ENCODE measurements at places on chromosomes 1 and 21. TPM values are rescaled to one million over a fixed set of nuclear protein-coding genes. Genes with fewer than 3 reads are reported as not detected.

DNA sequence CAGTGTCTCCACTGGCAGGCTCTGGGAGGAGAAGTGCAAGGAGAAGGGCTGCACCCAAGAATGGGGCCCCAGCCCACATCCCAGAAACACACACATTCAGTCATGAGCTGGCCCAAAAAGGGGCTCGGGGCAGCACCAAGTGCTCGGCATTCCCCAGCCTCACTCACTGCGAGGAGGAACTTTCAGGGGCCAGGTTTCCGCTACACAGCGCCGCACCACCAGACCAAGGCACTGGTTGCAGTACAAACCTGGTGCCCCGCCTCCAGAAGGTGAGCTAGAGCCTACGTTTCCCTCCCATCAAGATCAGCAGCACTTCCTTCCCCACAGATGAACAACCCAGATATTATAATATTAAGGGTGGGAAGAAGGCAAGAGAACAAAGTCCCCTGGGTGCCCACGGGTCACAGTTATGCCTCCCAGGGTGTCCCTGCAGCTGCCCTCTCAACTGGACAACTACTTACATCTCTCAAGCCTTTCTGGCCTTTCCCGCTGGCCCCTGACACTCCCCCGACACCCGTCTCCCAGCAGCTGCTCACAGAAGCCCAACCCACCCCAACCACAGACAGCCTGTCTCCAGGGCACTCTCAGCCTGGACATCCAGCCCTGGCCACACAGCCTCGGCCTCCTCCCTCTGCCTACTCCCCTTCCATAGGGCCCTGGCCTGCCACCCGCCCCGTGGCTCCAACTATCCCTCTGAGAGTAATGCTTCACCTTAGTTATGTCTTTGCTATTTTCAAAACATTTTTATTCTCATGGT, 3.8 kb downstream of the PBXIP1 start:
- H3K36me3 ChIP-seq = peaks cover 15% of the 10 kb centered on the region
- peak; percentile 87 for DNase-seq
- peak overlapping the region; percentile 97 for H3K27ac ChIP-seq

DNA sequence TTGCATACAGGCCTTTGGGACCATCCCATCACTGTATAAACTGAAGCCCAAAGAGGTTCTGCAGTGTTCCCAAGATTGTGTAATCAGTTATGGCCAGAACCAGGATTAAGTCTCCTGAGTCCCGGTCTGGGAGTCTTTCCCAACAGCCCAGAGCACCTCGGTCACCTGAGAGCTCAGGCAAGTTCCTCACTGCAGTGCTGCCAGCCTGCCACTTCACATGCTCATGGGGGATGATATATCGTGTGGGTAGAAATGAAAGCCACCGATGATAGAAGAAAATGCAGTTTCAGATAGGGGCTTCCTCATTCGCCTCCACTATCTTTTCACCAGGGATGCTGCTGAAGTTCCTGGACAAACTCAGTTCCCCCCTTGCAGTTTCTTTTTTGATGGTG, 30.4 kb downstream of the FHAD1 start:
- H3K27me3 ChIP-seq = peaks cover 18% of the 10 kb centered on the region
- peaks cover 2% of the 10 kb centered on the region for H3K4me1 ChIP-seq
- no peak overlapping the region for H3K4me3 ChIP-seq
- H3K27ac ChIP-seq = no peak overlapping the region
- no peak for DNase-seq
- no peaks in the 10 kb centered on the region for H3K36me3 ChIP-seq

GRCh38 chr1:239872626-239873025, 219.1 kb upstream of the FMN2 start:
- H3K4me1 ChIP-seq = no peaks in the 10 kb centered on the region
- H3K27me3 ChIP-seq = no peaks in the 10 kb centered on the region
- H3K36me3 ChIP-seq = no peaks in the 10 kb centered on the region
- H3K27ac ChIP-seq = no peak overlapping the region
- no peak for DNase-seq
- no peak overlapping the region for H3K4me3 ChIP-seq

- H3K4me1 ChIP-seq = no peaks in the 10 kb centered on the region
- H3K27ac ChIP-seq = no peak overlapping the region
- no peak for DNase-seq
- no peaks in the 10 kb centered on the region for H3K27me3 ChIP-seq
Observed at GRCh38 chr1:216898801-216899200, 175.6 kb upstream of the ESRRG start.

LGR6 gene
- 0.10 TPM for total RNA-seq

GRCh38 chr1:40712405-40712944, 21.0 kb downstream of the NFYC start:
- no peak overlapping the region for H3K27ac ChIP-seq
- no peak for DNase-seq
- H3K4me1 ChIP-seq = peaks cover 66% of the 10 kb centered on the region
- H3K27me3 ChIP-seq = no peaks in the 10 kb centered on the region

GRCh38 chr1:230567221-230567575, 75.1 kb upstream of the COG2 start:
- H3K4me1 ChIP-seq = peaks cover 9% of the 10 kb centered on the region
- H3K4me3 ChIP-seq = no peak overlapping the region
- H3K27ac ChIP-seq = no peak overlapping the region

DNA sequence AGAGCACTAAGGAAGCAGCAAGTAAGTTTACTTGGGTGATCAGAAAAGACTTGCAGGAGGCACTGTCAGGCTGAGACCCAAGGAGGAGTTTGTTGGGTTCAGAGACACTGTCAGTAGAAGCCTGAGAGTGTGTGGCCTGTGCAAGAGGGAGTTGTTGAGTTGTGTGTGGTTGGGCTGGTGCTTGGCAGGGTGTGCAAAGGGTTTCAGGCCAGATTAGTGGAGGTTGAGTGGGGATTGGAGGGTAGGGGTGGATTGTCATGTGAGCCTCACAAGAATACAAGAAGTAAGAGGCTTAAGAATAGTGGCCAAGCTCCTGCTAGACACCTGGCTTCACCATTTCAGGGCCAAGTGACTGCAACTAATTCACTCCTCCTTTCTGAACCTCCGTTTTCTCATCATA, 8.9 kb upstream of the KIF21B start:
- no peak for DNase-seq
- H3K27me3 ChIP-seq = no peaks in the 10 kb centered on the region
- H3K36me3 ChIP-seq = no peaks in the 10 kb centered on the region
- no peak overlapping the region for H3K4me3 ChIP-seq

- no peaks in the 10 kb centered on the region for H3K36me3 ChIP-seq
- H3K4me1 ChIP-seq = peaks cover 3% of the 10 kb centered on the region
- no peak overlapping the region for H3K4me3 ChIP-seq
- H3K27ac ChIP-seq = no peak overlapping the region
- H3K27me3 ChIP-seq = peaks cover 8% of the 10 kb centered on the region
Observed at GRCh38 chr1:209585197-209585596, 1.7 kb downstream of the CAMK1G start.

MAN1C1 gene
- total RNA-seq = 4.8 TPM

DNA sequence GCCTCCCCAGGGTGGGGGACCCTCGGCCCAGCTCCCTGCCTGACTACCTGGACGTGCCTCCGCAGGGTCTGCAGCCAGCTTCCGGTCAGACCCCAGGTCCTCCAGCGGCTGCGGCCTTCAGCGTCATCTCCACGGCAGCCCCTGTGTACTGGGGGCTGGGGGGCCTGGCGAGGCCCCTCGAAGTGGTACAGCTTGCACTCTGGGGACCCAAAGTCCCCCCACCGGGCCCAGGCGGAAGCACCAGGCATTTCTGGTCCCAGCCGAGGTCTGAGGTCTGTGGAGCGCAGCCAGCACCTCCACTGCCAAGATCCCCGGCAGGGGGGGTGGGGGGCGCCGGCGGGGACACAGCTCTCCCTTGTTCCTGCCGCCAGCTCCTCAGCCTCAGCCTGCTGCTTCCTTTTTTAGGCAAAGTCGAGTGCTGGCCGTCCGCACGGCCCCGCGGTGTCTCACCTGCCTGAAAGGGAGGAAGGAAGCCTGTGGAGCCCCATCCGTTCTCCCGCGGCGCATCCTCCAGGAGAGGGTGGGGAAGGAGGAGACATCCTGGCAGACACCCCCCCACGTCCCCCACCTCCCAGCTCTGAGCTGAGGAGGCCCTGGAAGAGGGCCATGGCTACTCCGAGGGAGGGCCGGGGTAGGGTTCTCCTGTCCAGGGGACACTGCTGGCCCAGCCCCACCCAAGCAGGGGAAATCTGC, 1.2 kb upstream of the VWA1 start:
- H3K27me3 ChIP-seq = peaks cover 31% of the 10 kb centered on the region
- H3K36me3 ChIP-seq = no peaks in the 10 kb centered on the region
- H3K27ac ChIP-seq = no peak overlapping the region
- DNase-seq = no peak

GRCh38 chr1:201248721-201249559, 34.4 kb upstream of the PKP1 start:
- DNase-seq = no peak
- H3K36me3 ChIP-seq = no peaks in the 10 kb centered on the region
- H3K27ac ChIP-seq = no peak overlapping the region
- peaks cover 8% of the 10 kb centered on the region for H3K27me3 ChIP-seq

DNA sequence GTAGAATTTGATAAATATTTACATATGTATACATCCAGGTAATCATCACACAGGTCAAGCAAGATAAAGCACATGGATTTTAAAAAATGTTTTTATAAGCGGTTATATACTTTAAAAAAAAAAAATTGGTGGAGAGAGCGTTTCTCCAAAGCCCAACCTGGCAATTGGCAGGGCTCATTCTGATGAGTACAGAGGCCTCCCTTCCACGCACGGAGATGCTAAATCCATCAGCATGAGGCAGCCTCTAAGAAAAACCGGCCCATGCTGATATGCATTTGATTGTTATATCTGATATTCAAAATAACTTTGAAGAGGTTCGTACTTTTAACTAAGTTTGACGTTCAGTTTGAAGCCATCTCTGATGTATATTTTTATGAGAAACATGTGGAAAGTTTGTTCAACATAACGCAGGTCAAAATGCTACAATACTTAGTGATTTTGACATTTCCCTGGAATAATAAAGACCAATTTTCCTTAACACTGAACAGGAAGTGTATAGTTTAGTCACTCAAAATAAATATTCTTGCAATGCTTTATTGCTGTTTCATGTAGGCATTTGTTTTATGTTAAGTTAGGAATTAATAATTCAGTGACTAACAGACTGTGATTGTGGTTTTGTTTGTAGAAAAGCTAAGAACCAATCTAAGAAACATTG, 151.7 kb downstream of the NR5A2 start:
- H3K4me3 ChIP-seq = no peak overlapping the region
- H3K27ac ChIP-seq = no peak overlapping the region
- H3K36me3 ChIP-seq = no peaks in the 10 kb centered on the region
- no peak for DNase-seq
- peaks cover 15% of the 10 kb centered on the region for H3K27me3 ChIP-seq
- H3K4me1 ChIP-seq = peaks cover 2% of the 10 kb centered on the region

GRCh38 chr1:224438989-224439388, 4.4 kb upstream of the WDR26 start:
- DNase-seq = no peak
- no peak overlapping the region for H3K27ac ChIP-seq
- H3K27me3 ChIP-seq = no peaks in the 10 kb centered on the region

ZNF697 gene
- total RNA-seq = 0.68 TPM

DNA sequence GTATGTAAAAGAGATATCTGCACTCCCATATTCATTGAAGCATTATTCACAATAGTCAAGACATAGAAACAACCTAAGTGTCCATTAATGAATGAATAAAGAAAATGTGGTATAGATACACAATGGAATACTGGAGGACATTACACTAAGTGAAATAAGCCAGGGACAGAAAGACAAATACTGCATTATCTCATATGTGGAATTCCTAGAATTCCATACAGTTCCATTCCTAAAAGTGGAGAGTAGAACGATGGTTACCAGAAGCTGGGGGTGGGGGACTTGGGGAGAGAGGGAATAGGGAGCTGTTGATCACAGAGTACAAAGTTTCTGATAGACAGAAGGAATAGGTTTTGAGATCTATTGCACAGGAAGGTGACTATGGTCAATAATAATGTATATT, 7.4 kb downstream of the TMED5 start:
- H3K36me3 ChIP-seq = peaks cover 36% of the 10 kb centered on the region
- no peaks in the 10 kb centered on the region for H3K27me3 ChIP-seq
- no peak overlapping the region for H3K4me3 ChIP-seq
- H3K4me1 ChIP-seq = peaks cover 69% of the 10 kb centered on the region

GRCh38 chr21:33937931-33938339, 22.3 kb upstream of the ATP5PO start:
- peaks cover 76% of the 10 kb centered on the region for H3K4me1 ChIP-seq
- no peaks in the 10 kb centered on the region for H3K27me3 ChIP-seq
- H3K36me3 ChIP-seq = peaks cover 11% of the 10 kb centered on the region
- H3K4me3 ChIP-seq = peak overlapping the region; percentile 22

IFI44L gene
- 38.3 TPM for total RNA-seq

PLEKHG5 gene
- total RNA-seq = 2.2 TPM

- H3K4me3 ChIP-seq = peak overlapping the region; percentile 66
- peak; percentile 93 for DNase-seq
- peaks cover 19% of the 10 kb centered on the region for H3K27me3 ChIP-seq
- H3K4me1 ChIP-seq = peaks cover 50% of the 10 kb centered on the region
- no peaks in the 10 kb centered on the region for H3K36me3 ChIP-seq
Observed at GRCh38 chr1:38559446-38560165, 300.0 kb downstream of the RRAGC start.

GRCh38 chr1:70896224-70896623, 151.4 kb downstream of the PTGER3 start:
- H3K27me3 ChIP-seq = peaks cover under 1% of the 10 kb centered on the region
- no peak for DNase-seq
- no peak overlapping the region for H3K4me3 ChIP-seq
- H3K36me3 ChIP-seq = no peaks in the 10 kb centered on the region
- no peaks in the 10 kb centered on the region for H3K4me1 ChIP-seq

- H3K36me3 ChIP-seq = peaks cover 32% of the 10 kb centered on the region
- no peaks in the 10 kb centered on the region for H3K27me3 ChIP-seq
- H3K4me3 ChIP-seq = peak overlapping the region; percentile 5
- DNase-seq = peak; percentile 25
- H3K4me1 ChIP-seq = peaks cover 43% of the 10 kb centered on the region
Observed at GRCh38 chr1:158998781-158999161, 10.9 kb upstream of the IFI16 start.

- no peak overlapping the region for H3K27ac ChIP-seq
- H3K36me3 ChIP-seq = no peaks in the 10 kb centered on the region
- no peak overlapping the region for H3K4me3 ChIP-seq
- DNase-seq = no peak
- H3K27me3 ChIP-seq = no peaks in the 10 kb centered on the region
- H3K4me1 ChIP-seq = no peaks in the 10 kb centered on the region
Observed at GRCh38 chr1:164709541-164710278, 150.7 kb downstream of the PBX1 start.

PLA2G2F gene
- total RNA-seq = not detected

GRCh38 chr1:54296666-54297065, 96.7 kb downstream of the MRPL37 start:
- DNase-seq = no peak
- H3K36me3 ChIP-seq = no peaks in the 10 kb centered on the region
- no peak overlapping the region for H3K4me3 ChIP-seq

DNA sequence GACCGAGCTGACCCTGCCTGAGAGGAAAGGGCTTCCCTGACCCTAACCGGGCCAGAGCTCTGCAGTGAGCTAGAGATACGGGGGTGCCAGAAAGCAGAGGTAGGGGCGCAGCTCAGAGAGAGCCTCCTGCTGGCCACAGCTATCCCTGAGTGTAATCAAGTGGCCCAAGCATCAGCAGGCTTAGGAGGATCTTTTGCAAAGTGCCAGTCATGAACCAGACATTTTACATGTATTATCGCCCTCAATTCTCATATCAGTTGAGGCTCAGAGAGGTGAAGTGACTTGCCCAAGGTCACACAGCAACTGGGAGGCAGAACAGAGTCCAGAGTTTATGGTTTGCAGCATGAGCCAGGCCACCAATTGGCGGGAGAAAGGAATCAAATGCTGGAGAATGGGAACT, 7.0 kb upstream of the ID3 start:
- H3K4me3 ChIP-seq = no peak overlapping the region
- peaks cover 22% of the 10 kb centered on the region for H3K27me3 ChIP-seq
- H3K27ac ChIP-seq = no peak overlapping the region
- H3K4me1 ChIP-seq = peaks cover 15% of the 10 kb centered on the region

CDA gene
- total RNA-seq = not detected

Measured in activated CD4-positive, alpha-beta memory T cell treated with anti-CD3 and anti-CD28 coated beads for 36 hours (primary cell).